ENCODE measurements at places on chromosomes 4 and X.
A peak's percentile ranks its signal among the peaks of the same experiment; 100 is the strongest.

- DNase-seq = no peak
These were observed 133.3 kb downstream of the COL25A1 start for GRCh38 chr4:109169170-109169569.

DNA sequence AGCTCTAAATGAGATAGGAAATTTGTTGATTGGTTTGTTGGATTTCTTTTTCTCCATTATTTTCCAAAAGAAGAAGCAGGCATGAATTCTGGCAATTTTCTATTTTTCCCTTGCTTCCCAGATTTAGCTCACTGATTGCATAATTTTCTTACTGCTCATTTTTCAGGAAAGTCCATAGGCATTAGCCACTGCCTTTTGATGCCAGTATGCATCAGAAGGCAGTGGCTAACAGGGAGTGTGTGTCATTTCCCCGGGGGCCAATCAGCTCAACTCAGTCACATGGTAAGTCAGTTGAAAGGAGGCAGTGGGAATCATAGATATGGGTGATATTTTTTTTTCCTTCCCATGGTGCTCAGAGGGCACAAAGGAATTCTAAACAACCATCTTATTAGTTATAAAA is 156.7 kb downstream of the TRIML1 start:
- peak; percentile 50 for DNase-seq

DNA sequence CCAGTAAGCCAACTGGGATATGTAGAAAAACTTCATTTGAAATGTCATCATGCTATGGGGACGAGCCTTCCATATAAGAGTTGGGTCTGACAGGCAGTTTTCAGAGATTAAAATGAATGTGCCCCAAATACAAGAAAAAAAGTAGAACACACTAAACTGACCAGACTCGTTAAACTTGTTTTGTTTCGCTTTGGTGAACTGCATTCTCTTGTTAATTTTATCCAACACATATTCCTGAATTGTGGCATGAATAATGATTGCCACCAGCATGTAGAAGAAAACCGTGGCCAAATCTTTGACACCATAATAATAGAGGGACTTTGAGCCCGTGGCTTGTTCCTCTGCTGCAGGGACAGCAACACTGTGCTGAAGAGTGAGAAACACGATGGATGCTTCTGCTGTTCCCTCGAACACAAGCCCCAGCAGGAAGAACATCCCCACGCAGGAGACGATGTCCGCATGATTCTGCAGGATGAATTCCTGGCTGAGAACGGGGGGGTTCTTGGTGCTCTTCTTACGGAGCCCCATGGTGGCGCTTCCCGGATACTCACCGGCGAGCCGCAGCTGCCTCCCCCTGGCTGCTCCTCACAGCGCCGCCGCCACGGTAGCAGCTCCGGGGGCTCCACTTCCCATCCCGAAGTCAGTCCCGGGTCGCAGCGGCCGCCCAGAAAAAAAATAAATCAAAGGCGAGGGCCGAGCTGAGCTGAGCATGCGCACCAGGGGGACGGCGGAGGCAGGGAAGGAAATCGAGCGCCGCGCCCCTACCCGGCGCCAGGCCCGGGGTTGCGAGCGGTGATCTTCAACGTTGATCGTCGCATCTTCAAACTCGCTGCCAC is at the start of gene TRAM1L1:
TSS of gene TRAM1L1 (minus strand) at position 711 of the 836 bp plus-strand sequence. CDS start at position 528, 183 bp downstream.
- DNase-seq = peak; percentile 63

DNA sequence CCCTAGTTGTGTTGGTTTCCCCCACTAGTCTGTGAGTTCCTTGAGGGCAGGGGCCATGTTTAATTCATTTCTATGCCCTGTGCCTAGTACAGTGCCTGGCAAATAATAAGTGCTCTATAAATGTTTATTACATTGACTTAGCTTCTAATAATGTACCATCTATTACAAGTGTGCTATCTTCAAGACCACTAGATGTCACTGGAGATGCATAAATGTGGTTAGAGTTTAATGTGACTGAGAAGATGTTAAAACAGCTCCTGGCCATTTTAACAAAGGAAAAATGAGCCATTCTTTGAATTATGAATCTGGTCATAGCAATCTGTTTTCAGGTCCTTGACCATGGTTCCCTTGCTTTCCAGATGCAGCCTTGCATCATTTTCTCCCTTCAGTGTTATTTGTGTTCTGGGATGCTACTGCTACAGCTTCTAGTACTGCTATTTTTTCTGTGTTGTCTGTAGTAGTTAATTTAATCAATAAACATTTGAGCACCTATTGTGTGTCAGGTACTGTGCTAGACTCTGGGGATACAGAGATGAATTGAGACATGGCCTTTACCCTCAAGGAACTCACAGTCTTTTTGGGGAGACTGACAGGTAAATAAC is 43.2 kb downstream of the SLC9A6 start:
- no peak for DNase-seq

DNA sequence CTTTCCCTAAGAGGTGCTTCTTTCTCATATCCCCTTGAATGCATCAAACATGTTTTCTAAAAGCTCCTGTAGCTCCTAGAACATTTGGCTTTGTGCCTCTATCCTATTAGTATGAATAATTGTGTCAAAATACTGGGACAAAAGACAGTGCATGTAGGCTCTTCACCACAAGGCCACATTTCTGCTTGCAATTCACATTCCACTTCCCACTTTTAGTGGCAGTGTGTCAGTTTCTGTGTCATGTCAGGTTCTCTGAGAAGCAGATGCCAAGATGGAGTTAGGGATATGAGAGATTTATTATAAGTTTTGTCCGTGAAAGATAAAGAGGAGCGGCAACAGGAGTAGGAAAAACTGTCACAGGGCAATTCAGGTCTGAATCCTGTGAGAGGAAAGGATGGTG is 61.3 kb upstream of the GPRIN3 start:
- DNase-seq = no peak

GRCh38 chr4:139987502-139987850 is 166.5 kb downstream of the MAML3 start:
- DNase-seq = no peak

- no peak for DNase-seq
These were observed 245.1 kb upstream of the MAB21L2 start for GRCh38 chr4:150336676-150337412.

DNA sequence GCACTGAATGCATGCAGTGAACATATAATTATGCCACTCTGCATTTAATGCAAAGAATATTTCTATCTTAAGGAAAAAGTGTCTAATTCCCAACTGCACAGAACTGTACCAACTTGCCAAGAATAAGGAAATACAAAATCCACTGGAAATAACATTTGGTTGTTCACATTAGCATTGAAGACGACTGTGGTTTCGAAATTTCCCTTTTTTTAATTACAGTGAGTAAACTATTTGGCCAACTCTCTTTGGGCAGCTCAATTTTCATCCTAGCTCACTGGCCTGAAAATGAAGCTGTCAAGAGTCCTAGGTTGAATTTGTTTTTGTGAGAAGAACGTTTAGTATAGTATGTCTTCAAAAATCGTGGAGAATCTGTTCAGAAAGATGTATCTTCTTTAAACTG is 81.6 kb upstream of the MID1 start:
- DNase-seq = no peak

- DNase-seq = no peak
These were observed 214.8 kb downstream of the DHX15 start for GRCh38 chr4:24369507-24370029.

- no peak for DNase-seq
These were observed 18.0 kb downstream of the HPSE start for GRCh38 chr4:83316459-83317165.

- no peak for DNase-seq
These were observed 108.8 kb downstream of the SPRY1 start for GRCh38 chr4:123505095-123506010.

- no peak for DNase-seq
These were observed 45.8 kb upstream of the GIMD1 start for GRCh38 chr4:106414366-106414765.

DNA sequence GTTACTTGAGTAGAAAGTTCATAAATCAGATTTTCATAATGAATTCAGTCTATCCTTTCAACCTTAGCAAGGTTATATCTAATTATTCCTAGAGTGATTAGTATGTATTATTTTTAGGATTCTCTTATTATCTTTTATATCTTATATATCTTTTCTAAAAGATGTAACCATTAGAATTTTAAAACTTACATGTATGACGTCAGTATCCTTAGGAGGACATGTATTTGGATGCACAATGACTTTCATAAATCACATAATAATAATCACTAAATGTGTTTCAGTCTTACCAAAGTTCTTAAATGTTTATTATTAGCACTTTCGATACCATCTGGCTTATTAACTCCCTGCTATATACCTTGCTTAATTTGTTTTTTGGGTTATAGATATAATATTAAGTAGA is 1400.5 kb upstream of the IGFBP7 start:
- DNase-seq = no peak

GRCh38 chr4:108821351-108821930 is 58.6 kb upstream of the ETNPPL start:
- no peak for DNase-seq

GRCh38 chr4:36159208-36159607 is 85.1 kb downstream of the ARAP2 start:
- no peak for DNase-seq

GRCh38 chr4:147626903-147627302 is 9.7 kb downstream of the TMEM184C start:
- no peak for DNase-seq

- no peak for DNase-seq
These were observed 53.1 kb downstream of the RAB28 start for GRCh38 chr4:13430834-13431568.

DNA sequence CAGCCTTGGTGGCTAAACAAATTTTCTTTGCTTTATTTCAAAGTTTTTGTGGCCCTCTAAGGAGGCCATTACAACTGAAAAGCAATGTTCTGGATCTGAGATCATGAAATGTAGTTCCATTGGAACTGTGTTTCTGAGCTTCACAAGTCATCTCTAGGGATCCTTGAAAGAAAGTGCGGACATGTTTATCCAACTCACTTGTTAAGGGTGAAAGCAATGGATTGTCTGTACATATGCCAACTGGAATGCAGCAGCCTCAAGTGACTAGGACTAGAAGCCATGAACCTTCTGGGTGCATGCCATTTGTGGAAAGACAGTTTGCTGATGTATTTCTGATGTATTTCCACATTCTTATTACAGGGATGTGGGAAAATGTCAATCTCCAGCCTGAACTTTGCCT is 36.7 kb upstream of the KLHL13 start:
- no peak for DNase-seq

DNA sequence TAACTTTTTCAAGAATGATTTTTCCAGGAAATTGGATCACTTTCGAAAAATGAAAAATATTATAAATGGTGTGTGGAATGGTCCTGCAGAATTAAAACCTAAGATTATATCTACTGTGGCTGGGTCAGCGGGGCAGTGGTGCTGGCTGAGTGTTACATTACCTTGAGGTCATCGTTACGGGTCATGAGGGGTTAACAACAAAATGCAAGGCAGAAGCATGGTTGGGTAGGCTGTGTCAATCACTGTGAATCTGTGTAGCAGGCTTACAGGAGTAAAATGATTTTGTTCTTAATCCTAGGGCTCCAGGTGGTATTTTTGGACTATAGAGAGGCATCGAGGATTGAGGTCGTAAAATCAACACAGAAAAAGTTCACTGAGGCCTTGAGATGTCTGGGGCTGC is 105.2 kb upstream of the AMOT start:
- no peak for DNase-seq

DNA sequence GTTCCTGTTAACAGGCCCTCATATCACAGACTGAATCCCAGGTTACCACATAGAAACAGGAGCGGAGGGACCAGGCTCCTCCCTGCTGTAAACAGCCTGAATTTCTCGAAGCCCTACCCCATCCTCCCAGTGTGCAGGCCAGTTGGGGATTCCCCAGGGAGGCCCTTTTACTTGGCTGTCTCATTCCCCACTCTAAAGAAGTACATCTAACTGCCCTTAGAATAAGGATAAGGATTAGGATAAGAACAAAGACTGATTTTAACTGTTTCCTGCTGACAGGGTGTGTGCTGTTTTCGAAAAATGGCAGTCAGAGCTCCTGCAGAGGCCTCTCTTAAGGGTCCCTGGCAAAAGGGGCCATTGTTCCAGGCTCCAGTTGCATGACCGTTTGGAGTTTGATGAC is 133.7 kb downstream of the PAPSS1 start:
- DNase-seq = no peak

DNA sequence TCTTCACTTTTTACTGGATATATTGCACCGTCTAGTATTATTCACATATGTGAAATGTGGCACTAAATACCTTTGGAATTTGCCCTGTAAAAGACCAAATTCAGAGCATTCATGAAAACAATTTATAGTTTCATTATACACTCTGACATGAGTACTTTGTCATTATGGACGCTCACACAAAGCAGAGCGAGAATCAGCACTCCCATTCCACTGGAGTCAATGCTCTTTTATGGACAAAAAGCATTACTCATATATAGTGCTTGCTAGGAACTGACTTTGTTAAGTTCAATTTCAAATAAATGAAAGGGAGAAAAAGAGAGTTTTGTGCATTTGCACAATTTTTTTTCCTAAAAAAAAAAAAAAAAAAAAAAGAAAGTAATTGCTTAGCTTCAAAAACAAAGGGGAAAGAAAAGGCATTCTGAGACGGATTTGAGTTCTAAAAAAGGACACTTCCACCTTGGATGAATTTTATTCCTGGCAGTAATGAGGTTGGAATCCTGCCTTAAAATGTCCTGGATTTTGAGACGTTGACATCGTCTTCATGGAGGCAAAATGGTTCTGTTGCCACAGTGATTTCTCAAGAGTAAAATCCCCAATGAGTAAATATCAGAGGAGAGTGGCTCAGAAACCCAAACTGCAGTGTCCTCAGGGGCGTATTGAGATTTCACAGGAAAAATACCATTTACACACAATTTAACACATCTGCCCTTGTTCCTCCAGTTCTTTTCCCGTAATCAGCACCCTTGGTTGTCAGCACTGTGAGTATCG is 34.8 kb downstream of the CCDC149 start:
- DNase-seq = no peak

DNA sequence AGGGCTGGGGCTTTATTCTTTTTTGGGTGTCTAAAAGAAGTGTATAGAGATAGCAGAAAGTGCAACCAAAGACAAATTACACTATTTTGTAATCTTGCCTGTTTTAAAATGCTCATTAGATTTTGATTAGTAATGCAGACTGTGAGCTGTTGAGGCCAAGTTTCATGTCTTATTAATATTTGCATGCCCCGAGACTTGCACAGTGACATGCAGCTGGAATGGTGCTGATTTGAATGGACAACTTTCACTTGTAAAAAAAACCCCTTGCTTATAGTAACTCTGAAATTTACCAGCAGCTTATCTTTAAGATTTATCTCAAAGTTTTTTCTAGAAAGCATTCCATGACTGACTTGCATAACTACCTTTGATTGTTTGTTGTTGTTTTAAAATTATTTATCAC is 835.1 kb upstream of the IGFBP7 start:
- DNase-seq = no peak

DNA sequence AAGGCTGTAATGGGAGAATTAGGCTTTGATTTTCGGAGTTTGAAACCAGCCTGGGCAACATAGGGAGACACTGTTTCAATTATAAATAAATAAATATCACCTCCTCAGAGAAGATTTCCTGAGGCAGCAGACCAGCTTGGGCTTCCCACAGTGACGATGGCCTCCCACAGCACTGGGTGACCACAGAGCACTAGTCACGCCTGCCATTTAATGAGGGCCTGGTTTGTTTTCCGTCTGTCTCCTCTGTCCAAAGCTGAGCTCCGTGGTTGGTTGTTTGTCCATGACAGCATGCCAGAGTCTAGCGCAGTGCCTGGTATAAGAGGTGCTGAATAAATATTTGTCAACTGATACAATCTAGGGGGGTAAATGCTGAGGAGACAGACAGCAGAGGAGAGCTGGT is 10.4 kb upstream of the PDGFRA start:
- no peak for DNase-seq
